ENCODE measurements at places on chromosomes 12 and 14.

DNA sequence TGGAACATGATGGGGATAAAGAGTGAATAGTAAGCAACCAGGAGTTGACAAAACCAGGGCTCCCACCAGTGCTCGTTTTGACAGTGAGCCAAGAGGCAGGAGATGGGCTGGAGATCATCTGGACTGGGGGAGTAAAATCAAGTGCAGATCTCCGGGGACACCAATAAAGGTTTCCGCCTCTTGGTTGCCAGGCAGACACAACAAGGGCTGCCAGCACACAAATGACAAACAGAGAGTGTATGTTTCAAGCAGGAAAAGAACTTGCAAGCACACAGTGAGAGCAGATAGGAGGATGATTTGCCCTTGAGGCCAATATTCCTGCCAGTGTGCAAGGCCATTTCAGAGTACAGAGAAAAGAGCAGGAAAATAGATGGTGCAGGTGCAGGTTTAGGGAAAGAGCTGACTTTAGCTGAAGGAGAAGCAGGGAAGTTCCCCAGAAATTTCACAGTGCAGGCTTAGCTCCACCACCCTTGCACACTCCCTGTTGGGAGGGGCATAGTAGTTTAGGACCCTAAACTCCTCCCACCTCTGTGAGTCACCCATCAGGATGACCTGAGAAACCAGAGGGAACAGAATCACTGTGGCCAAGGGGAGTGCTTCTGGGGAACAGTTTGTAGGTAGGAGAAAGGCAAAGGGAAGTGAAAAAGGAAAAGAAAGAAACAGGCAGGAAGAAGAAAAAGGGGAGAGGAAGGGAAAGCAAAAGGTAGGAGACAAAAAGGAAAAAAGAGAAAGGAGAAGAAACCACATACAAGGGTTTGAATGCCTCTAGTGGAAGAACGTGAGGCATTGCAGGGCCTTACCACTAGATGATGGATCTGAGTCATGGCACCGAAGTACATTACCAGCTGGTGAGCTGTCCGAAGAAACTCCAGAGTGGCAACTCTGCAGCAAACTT, 404.4 kb downstream of the SLC6A15 start:
- no peak for DNase-seq

- peak; percentile 45 for DNase-seq
These were observed 593 bp downstream of the CFL2 start for GRCh38 chr14:34713681-34714319.

GRCh38 chr14:38145142-38145541, 62.6 kb upstream of the SSTR1 start:
- DNase-seq, result no peak

- DNase-seq, result no peak
These were observed 1205.3 kb downstream of the GALC start for GRCh38 chr14:86787717-86788116.

- DNase-seq, result no peak
These were observed 276.9 kb downstream of the ALG10 start for GRCh38 chr12:34298971-34299801.

DNA sequence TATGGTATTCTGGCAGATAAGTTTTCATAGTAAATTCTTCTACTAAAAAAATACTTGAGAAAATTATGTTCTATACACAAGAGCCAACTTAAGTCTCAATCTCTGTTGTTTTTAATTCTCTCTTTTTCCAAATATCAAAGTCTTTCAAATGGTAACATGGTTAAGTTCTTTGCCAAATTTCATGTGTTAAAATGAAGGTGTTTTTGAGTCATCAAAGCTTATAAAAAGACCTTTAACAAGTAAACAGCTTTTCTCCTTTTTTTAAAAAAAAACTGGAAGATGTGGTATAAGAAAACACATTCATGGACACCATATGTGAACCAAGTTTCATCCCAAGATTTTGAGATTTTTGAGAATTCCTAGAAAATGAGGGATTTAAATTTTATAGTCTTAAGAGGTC, 111.3 kb downstream of the FOXG1 start:
- DNase-seq, result no peak

GRCh38 chr14:39217214-39217879, 16.4 kb upstream of the MIA2 start:
- DNase-seq, result no peak

DNA sequence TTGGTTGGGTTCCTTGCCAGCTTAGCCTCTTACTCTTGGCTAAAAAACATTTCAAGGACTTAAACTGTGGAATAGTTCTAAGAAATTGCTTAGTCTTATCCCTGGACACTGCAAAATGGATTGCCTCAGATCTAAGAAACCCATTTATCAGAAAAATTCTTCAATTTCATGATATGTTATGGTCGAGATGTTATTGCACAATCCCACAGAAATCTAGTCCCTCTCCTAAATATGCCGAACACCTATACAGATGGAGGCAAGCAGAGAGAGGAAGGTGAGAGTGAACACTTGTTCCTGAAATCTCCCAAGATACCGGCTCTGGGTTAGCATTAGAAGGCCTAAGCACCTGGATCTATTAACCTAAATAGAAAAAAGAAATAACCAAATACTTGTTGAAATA, 267.2 kb downstream of the PAWR start:
- DNase-seq, result no peak

DNA sequence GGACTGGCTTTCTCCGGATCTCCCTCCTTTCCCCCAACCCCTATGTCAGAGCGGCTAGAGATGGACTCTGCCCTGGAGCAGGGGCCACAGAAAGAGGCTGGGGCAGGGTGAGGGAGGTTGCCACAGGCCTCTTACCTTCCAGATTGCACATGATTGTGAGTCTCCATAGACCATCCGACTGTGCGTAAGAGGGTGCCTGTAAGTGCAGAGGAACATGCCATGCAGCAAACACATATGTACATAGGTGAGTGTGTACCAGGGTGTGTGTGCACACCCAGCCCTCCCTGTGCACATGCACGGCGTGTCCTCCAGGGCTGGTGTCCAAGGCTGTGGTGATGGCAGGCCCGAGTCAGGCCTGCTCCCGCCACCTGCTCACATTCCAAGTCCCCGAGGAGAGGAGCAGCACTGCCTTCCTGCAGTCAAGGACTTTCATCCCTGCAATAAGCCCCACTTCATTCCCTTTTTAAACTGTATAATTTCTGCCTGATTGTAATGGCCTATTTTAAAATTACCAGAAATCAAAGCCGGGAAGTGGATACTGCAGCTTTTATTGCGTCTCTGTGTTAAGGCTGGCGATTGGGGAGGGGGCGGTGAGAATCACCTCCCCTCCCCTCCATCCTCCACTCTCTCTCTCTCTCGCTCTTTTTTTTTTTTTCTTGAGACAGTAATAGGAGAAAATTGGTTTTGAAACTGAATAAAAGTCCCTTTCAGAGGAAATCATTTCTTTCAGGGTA, 28.5 kb downstream of the FAM222A start:
- no peak for DNase-seq
